Astrocyte of the spinal cord (primary cell): ENCODE measurements at places on chromosomes 1 and 21.

GRCh38 chr21:42361286-42361685 lies 5.0 kb downstream of the TFF1 start:
- no peak for DNase-seq

GRCh38 chr1:54117815-54118563 lies 34.8 kb downstream of the CDCP2 start:
- DNase-seq = no peak

DNA sequence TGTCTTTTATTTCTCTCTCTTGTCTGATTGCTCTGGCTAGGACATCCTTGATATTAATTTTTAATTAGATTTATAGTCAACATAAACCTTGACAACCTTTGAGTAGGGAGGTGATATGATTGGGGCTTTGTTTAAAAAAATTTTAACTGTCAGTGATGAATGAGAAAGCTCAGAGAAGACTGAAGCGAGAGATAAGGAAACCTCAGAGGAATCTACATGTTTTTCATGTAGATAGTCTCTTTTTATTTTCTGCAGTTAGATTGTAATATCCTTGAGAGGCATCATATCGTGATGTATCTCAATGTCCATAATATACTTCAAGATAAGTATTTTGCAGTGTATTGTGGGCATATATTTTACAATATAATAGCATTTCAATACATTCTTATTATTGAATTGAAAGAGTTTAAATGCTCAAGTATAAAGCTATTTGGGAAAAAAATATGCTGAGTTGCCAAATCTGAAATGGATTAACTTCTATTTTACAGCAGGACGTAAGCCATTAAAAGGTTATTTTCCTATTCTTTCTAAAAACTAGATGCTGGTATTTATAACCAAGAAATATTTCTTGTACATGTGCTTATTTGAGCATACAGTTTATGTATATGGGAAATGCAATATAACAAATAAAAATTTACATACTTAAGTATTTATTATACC lies 802.4 kb upstream of the ADGRL4 start:
- no peak for DNase-seq

GRCh38 chr1:29675481-29676263 lies 439.4 kb downstream of the PTPRU start:
- peak; percentile 34 for DNase-seq

DNA sequence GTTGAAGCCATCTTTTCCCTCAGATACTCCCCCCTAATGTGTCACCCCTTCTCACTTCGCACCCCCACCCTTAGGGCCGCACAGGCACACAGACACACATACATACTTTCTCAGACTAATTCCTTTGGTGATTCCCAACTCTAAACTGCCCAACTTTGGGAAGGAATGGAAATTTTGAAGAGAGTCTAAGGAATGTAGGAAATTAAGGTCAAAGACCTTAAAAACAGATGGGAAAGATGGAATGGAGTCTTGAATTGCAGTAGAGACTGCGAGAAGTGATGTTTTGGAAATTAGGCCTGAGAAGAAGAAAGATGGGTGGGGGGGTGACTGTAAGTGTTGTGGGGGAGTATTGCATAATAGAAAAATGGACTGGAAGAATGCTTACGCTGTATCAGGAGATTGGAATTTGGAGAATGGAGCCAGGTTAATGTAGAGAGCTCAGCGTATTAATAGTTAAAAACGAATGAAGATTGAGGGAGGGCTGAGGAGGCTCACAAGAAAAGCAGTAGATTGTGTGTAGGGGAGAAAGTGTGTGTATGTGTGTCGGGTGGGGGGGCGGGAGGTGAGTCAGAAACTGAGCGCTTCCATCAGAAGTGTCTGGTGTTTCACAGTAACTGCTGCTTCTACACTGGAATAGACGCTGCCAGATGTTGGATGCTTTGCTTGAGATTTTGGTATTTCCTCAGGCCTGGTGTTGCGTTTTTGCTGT lies 1.7 kb downstream of the PIP5K1A start:
- DNase-seq = peak; percentile 79

DNA sequence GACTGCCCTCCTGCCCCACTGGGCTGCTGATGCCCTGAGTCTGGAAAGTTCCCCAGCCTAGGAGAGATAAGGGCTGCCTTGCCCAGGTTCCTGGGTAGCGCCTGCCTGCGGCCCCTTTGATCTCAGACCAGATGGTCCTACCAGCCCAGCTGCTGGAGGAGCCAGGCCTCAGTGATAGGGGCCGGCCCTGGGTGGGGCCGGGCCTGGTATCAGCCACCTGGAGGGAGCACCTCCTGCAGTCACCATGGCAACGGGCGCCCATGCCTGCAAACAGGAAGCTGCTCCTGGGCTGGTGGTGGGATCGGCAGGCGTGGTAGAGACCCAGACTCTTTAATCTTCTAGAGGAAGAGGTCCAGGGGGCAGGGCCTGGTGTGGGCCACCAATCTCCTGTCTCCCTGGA lies 119.7 kb upstream of the WNT4 start:
- no peak for DNase-seq

GRCh38 chr1:32447469-32448185 lies 17.2 kb upstream of the ZBTB8B start:
- peak; percentile 74 for DNase-seq

DNA sequence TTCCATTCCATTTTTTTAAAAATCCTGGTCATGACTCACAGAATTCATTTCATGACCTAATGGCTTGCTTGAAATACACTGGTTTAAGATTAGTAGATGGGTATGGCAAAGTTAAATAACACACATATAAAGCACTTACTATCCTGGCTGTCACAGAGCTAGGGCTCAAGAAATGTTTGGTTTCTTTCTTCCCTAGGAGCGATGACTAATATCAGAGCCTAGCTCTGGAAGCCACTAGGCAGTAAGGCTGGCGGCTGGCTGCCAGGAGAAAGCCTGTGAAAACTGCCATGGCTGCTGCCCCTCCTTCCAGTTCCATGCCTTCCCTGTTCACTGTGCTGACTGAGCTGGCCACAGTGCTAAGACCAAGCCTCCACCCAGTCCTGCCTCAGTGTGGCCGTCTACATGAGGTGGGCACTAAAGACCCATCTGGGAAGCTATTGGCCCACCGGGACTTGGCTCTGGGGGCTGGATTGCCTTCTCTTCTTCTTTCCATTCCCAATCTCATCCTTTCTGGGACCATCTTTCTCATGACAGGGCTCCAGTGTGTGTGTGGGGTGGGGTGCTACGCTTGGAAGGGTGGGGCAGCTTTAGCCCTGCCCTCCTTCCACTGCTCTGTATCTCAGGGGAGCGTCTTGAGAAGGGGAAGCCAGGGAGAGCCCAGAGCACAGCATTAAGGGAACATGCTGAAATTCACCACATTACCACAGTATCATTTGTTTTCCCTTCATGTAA lies 10.8 kb upstream of the ASCL5 start:
- DNase-seq = peak; percentile 93

- no peak for DNase-seq
Measured at GRCh38 chr1:15863156-15863901, 15.8 kb downstream of the SPEN start.

- no peak for DNase-seq
Measured at GRCh38 chr1:39819091-39819812, 30.6 kb upstream of the BMP8B start.

GRCh38 chr1:82391712-82392111 lies 591.0 kb downstream of the ADGRL2 start:
- no peak for DNase-seq

DNA sequence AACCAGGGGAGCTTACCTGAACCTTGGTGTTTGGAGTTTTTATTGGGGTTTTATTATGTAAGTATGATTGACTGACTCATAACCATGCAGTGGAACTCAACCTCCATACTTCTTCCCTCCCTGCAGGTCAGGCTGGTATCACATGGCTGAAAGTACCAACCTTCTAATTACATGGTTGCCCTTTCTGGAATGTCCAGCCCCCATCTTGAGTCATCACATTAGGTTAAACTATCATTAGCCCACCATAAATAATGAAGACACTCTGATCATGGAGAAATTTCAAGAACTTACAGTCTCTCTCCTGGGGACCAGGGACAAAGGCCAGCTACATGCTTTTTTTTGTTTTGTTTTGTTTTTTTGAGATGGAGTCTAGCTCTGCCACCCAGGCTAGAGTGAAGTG lies 19.2 kb upstream of the DPH5 start:
- no peak for DNase-seq

GRCh38 chr21:45327441-45328197 lies 39.9 kb upstream of the POFUT2 start:
- DNase-seq = no peak

DNA sequence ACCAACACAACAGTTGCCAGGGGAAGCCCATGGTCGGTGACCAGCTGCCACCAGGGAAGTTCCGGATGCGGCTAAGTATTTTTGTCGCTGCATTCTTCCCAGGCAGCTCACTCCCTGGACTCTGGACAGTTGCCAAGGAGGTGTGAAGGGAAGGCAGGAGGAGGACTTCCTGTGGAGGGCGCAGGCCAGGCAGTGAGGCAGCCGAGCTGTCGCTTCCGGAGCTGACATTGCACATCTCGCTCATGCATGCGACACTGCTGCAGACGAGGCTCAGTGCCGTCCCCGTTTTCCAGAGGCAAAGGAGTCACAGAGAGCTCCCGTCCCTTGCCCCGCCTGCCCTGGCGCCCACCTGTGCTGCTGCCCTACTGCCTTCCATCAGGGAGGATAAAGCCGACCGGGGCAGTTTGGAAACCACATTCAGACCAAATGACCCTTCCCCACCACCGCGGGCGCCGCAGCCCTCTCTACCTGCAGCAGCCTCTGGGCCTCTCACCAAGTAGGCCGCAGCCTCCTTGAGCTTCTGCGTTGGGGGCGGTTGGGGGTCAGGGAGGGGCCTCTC lies 81.4 kb downstream of the NENF start:
- peak; percentile 58 for DNase-seq

DNA sequence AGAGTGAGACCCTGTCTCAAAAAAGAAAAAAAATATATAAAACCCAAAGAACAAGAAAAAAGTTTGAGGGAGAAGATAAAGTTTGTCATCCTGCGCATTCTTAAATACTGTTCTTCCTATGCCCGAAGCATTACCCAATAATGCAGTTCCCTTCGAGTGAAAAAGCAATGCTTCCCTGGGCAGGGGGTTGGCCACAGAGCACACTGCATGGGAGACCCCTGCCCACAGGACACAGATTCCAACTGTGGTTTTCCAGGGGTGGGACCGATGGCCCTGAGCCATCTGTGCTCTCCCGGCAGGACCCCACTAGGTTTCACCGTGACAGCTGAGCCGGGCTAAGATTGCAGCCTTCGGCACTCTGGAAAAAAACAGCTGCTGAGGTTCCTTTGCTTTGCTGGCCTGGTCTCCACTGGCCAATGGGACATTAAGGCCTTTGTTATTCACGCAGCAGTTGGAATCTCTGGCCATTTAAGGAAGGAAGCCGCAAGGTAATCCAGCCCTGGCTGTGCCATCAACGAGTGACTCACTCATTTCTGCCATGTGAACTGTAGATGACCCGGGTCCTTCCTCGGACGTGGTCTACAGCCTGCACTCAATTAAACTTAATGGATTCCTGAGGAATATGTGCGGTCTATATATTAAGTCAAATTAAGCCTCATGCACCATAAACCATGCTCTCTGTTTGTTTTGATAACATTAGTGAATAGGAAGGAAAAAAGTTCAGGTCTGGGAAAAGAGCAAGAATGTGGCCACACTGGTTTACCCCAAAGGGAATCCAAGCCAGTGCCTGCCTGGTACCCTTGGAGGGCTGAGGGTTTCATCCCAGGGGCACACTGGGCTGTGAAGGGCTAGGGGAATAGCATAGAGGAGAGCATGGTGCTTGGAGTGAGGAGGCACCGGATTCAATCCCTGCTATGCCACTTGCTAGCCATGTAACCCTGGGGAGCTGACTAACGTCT lies 163.2 kb downstream of the ZBTB18 start:
- DNase-seq = peak; percentile 99

DNA sequence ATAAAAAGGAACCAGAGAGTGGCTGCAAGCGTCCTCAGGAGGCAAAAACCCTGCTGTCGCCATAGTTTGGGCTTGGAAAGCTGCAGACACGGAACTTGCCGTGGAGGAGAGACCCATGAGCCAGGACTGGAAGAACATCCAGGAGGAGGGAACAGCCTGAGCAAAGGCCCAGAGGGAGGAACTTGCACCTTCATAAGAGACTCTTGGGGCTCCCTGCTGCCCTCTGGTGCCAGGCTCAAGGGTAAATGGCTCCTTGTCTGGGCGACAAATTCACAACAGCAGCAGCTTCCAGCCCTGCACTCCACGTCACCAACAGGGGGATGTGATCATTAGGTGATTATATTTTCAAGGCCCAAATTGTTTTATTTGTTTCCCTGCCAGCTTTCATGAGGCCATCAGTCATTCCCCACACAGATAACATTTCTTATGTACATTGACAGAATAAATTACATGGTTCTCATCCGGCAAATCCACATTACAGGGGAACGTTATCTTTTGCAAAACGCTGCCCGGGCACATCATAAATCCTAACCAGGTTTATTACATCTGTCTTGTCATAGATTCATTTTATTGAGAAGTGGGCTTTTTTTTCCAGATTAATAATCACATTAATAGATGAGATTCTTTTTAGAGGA lies 143.0 kb upstream of the GRIK3 start:
- DNase-seq = no peak

- no peak for DNase-seq
Measured at GRCh38 chr1:245908543-245908942, 598.5 kb downstream of the SMYD3 start.

DNA sequence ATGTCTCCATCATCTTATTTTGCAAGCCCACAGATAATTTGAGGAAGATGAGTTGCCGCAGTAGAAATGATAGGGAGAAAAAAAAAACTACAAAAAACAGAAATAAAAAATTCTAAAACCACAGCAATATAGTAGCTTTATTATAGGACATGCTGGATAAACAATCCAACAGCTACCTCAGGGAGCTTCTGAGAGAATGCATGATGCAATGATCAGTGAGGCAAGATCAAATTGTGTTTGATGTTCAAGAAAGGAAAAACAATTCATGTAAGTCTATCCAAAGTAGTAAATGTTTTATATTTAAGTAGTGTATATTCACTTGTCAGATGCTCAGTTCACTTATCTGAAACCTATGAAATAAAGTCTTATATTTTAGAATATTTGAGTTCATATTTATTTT lies 6.7 kb downstream of the CR1L start:
- DNase-seq = no peak

GRCh38 chr1:51519865-51520699 lies 1.0 kb upstream of the EPS15 start:
- peak; percentile 75 for DNase-seq

GRCh38 chr21:45030682-45031570 lies 43.5 kb upstream of the ADARB1 start:
- no peak for DNase-seq

GRCh38 chr21:33480481-33481103 lies 818 bp upstream of the TMEM50B start:
- no peak for DNase-seq
